Myometrial cell (primary cell): ENCODE measurements at places on chromosomes 5 and 9. TPM values are rescaled to one million over a fixed set of nuclear protein-coding genes. Genes with fewer than 3 reads are reported as not detected.

PCDHB3 gene
- total RNA-seq = 0.89 TPM in 1 of 2 replicates, not detected in the other

FBP1 gene
- not detected in 2 replicates for total RNA-seq

CFAP157 gene
- not detected in 2 replicates for total RNA-seq

LRRTM2 gene
- not detected in 2 replicates for total RNA-seq

LRRC19 gene
- total RNA-seq = not detected in 2 replicates

FOXI1 gene
- not detected in 2 replicates for total RNA-seq
